Left cardiac atrium (tissue), 4 donors: ENCODE measurements at places on chromosomes 6 and 20. TPM values are rescaled to one million over a fixed set of nuclear protein-coding genes. Genes with fewer than 3 reads are reported as not detected.

MYH7B gene
- 89.0 TPM for total RNA-seq

ARFGEF3 gene
- 2.7 TPM for total RNA-seq

BMP5 gene
- total RNA-seq: 4.6 TPM

C20orf144 gene
- 0.29 TPM for total RNA-seq

MLN gene
- not detected for total RNA-seq

PCMTD2 gene
- total RNA-seq: 54.9 TPM

MUC21 gene
- total RNA-seq: not detected

HDGFL1 gene
- not detected for total RNA-seq

DNA sequence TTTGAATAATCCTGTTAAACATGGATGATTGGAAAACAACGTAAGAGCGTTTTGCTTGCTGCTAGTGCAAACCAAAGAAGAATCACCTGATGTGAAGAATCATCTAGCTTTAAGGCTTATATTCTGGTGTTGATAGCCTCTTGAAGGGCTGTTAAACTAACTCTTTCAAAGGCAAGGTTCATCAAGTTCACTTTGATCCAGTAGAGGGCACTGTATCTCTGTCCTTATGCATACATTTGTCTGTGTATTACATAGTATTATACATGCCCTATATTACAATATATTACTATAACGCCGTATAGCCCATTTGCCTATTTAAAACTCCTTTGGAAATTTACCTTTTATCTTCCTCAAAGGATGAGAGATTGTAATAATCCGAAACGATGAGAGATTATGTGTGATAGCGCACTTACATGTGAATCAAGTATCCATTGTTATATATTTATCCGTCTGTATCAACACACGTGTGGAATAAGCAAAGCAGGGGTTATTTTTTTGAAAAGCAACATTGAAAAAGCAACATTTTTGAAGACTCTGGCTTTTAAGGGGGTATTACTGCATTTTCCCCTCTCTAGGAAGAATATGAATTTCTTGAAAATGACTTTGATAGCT, 50.8 kb upstream of the NRN1 start:
- DNase-seq: no peak

DNA sequence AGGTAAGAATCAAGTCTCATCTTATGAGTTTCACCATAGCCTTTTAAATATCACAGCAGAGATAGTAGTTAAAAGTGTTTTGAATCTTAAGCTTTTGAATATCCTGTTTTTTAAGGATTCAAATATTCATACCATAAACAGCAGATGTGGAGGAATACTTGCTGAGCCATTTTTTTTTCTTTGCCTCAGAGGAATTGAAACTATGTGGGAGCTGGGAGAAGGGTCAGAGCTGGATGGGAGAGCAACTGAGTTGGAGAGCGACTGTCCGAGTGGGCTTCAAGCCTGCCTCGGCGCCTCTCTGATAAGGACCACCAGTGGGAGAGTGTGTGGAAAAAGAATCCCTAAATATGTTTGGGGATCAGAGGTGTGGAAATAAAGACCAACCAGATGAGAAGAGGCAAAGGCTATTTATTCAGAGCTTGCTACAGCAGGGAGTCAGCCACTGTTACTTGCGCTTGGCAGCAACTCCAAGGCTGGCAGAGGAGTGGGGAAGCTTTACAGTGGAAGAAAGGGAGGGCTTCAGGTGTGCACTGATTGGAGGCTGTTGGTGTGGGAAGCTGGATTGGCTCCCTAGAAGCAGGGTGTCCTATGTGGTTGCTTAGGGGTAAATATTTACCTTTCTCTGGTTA, 34.3 kb upstream of the MCUR1 start:
- no peak for DNase-seq

DNA sequence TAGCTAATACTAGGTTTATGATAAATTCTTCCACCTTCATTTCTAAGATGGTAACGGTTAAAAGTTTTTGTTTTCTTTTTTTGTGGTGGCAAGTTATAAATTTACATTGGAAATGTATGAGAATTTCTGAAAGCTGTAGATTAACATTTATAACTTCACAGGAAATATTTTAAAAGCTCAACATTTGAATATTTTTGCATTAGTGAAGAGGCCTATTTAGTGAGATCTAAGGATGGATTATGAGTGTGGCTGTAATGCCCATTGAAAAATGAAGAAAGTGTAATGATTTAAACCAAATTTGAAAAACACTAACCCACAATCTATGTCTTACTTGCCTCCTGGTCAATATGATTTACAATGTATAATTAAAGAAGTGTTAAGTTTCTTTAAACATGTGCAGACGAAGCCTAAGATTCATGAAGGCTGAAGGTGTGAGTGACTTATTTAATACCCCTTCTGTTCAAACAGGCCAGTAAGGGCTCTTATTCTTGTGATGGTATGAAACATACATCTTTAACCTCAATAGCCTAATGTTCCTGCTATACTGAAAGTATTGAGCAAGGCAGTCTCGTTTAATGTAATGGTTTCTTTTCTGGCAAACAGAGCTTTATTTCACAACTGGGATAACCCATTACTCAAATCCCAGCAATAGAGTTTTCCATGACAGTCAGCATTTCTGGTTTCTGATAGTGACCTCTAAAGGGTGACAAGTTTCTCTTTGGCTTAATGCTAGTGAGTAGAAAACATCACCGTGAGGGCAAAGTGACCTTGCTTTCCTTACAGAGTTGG, 13.2 kb downstream of the HDGFL1 start:
- no peak for DNase-seq

- no peak for DNase-seq
Measured at GRCh38 chr20:41183391-41183790, 46.0 kb downstream of the PLCG1 start.

DNA sequence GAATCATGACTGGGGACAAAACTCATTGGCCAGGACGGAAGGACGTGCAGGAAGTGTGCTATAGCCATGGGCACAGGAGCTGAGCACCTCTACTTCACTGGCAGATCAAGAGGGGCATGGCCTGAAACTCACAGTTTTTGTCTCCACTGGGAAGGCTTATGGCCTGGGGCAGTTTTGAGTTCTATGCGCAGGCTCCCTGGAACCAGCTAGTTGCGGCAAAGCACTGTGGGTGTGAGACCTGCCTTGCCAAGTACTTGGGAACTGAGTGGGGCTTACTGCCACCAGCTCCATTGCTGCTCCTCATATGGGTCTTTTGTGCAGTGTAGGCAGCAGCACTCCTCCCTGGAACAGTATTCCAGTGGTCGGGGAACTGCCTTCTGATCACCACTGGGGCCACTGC, 282.6 kb upstream of the EYS start:
- no peak for DNase-seq

- no peak for DNase-seq
Measured at GRCh38 chr6:5067305-5067704, 17.8 kb upstream of the PPP1R3G start.

- DNase-seq: no peak
Measured at GRCh38 chr6:151566557-151566956, 72.7 kb downstream of the CCDC170 start.

- DNase-seq: no peak
Measured at GRCh38 chr6:166456395-166457156, 73.8 kb upstream of the MPC1 start.

GRCh38 chr6:76264468-76264867, 192.0 kb upstream of the IMPG1 start:
- no peak for DNase-seq

DNA sequence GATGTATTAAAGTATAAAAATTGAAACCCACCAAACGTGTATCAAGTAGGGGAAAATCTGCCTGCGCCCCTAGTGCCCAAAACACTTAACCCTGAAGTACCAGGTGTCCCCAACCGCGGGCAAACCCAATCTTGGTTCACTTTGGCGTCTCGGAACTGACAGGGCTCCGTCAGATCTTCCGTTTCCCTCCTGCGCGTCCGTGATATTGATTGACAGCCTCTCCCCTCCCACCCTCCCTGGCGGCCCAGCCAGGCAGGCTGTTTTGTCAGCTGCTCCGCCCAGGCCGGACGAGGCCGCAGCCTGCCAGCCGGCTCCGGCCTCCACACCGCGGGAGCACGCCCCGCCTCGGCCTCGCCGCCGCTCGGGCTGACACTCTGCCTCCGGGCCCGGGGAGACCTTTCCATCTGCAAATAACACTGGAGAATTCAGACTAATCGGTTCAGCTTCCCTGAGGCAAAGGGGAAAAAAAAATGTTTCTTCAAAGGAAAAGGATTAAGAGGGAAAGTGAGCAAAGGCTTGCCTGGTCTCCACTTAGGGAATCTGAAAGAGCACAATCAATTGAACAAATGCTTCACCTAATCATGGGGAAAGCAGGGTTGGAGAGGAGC, 234.9 kb upstream of the MCHR2 start:
- DNase-seq: peak; percentile 79

- DNase-seq: no peak
Measured at GRCh38 chr6:83370567-83370966, 60.3 kb downstream of the ME1 start.
